GM23338 (cell line): ENCODE measurements at places on chromosomes 1 and 21.
A peak's percentile ranks its signal among the peaks of the same experiment; 100 is the strongest.

DNA sequence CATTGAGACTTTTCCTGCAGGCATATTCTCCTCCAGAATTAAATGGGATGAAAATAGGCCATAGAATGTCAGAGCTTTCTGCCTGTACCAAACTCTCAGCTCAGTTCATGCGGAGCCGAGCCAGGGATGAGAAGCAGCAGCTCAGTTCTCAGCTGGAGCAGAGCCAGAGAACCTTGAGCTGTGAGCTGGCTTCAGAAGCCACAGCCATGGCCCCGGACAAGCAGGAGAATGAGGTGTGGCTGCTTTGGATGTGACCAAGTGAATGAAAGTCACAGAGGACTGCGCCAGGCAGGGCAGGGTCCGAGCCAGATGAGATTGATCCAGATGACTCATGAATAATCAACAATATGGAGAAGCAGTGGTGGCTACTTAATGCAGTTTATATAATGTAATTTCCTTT is 633.8 kb downstream of the NCAM2 start:
- no peak for DNase-seq

DNA sequence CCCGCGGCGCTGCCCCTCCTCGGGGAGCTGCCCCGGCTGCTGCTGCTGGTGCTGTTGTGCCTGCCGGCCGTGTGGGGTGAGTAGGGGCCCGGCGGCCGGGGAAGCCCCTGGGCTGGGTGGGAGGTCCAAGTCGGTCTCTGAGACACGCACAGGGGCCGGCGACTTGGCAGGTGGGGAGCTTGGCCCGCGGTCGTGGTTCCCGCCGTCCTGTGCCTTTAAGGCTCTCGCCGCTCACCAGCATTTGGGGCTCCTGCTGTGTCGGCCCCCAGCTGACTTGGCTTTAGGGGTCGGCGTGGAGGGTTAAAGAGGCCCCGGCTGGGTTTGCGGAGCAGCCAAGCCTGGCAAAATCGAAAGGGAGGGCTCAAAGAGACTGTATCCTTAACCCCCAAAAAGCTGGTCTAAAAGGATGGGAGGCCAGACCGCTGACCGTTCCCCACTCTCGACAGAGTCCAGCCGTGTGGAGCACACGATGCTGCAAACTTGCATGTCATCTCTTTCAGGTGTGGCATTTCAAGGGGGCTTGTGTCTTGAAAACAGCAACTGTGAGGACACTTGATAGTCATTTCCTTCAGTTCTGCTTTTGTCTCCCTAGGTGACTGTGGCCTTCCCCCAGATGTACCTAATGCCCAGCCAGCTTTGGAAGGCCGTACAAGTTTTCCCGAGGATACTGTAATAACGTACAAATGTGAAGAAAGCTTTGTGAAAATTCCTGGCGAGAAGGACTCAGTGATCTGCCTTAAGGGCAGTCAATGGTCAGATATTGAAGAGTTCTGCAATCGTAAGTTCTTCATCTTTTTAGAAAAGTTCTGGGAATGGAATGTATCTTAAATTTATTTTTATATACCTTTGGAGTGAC is 540 bp downstream of the CD55 start:
- DNase-seq = peak; percentile 55

DNA sequence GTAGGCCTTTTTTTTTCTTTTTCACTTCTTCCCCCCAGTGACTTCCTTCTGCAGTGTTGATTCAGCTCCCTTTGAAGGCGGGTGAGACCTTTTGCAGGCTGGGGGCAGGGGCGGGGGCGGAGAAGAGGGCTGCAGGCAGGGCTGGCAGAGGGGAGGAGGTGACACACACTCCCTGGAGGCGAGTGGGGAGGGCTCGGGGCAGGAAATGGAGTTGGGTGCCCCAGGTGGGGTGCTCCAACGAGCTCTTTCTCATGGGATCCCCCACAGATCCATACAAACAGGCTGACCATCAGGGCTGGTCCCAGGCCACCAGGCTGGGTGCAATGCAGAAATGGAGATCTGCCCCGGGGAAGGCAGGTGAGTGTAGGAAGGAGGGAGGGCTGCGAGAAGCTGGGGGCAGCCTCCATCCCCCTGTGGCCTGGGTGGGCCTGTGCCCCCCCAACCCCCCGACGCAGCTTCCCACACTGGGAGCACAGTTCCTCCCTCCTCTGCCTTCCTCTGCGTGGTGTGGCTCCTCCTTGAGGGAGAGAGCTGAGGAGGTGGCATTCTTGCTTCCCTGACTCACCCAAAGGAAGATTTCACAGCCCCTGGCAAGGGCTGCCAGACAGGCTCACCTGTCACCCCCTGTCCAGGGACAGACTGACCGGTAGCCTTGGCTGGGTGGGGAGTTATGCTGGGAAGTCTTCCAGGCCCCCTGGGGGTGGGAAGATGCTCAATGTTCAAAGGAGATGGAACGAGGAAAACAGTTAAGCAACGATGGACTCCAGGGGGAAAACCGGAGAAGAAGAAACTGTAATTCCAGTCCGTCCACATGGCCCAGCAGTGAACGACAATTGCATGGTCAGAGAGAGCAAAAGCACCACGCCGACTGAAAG is 7.1 kb upstream of the ITGB2 start:
- no peak for DNase-seq

DNA sequence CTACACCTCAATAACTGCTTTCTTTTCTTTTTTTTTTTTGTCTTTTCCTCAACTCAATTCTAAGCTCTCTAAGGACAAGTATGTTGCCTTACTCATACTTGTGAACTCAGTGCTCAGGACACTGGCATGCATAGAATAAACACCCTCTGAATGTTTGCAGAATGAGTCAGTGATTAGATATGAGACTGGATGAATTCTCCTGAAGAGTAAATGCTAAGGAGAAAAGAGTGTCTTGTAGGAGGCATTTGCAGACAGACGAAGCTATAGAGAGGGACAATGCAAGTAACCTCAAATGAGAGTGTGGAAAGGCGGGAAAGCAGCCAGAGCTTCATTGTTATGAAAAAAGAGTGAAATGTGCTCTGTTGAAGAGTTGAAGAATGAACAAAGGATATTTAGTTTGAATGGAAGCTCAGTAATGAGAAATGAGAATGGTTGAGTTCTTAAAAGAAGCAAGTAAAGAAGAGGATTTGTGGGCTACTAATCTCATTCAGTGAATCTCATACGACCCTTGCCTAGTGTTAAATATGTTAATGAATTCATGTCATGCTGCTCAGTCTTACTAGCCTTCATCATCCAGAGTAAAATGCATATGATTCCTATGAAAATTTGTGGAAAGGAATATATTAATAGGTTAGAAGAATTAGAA is 166.1 kb upstream of the DPYD start:
- peak; percentile 54 for DNase-seq

- no peak for DNase-seq
Observed at GRCh38 chr1:57494530-57495079, 70.7 kb upstream of the DAB1 start.

DNA sequence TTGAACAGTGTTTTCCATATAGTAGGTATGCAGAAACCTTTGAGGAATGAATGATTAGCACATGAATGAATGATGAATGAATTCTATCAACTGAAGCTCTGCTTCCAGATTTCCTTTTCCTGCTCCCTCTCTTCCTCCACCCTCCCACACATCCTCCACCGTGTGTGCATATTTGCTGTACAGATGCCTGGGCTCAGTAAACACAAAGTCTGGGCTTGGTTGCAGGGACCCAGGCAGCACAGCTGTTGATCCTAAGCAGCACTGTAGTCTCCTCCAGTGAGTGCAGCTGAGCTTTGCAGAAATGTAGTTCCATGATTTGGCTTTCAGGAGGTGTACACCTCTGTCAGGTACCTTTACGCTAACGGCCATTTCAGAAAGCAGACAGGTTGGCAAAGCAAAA is 611.7 kb downstream of the NUF2 start:
- DNase-seq = no peak

DNA sequence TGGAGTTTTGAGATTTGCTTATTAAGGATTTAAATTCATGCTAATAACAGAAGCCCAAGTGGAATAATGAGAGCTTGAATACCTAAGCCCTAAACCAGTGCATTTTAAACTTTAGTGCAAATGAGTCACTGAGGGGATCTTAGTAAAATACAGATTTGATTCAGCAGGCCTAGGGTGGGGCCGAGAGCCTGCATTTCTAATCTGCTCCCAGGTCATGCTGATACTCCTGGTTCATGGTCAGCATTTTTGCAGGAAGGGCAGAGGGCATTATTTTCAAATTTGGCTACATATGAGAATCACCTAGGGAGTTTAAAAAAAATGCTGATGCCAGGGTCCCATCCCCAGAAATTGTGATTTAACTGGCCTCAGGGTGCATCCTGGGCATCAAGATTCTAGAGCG is 39.3 kb downstream of the DNTTIP2 start:
- no peak for DNase-seq

- DNase-seq = no peak
Observed at GRCh38 chr1:229993060-229993459, 74.0 kb upstream of the GALNT2 start.

DNA sequence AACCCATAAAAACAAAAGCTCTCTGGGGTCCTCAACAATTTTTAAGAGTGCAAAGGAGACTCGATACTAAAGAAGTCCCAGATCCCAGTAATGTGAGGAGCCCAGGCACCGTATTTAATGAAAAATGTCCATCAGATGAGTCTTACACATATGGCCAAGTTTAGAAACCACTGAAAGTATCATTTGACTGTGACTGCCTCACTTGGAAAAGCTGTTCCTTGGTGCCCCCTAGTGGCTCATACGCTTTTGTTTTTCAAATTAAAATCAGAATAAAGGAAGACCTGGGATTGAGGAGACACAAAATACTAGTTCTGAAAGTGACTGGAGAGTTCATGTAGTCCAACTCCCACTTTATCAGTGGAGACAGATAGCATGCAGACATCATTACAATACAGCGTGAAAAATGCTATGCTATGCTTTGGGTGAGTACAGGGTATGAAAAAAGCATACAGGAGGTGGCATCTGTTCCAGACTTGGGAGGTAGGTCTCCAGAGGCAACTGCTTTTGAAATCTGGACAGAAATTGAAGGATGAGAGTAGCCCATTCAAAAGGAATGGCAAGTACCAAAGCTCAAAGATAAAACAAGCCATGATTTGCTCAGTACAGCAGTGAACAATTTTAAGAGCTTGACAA is 33.8 kb downstream of the GDAP2 start:
- DNase-seq = peak; percentile 84

DNA sequence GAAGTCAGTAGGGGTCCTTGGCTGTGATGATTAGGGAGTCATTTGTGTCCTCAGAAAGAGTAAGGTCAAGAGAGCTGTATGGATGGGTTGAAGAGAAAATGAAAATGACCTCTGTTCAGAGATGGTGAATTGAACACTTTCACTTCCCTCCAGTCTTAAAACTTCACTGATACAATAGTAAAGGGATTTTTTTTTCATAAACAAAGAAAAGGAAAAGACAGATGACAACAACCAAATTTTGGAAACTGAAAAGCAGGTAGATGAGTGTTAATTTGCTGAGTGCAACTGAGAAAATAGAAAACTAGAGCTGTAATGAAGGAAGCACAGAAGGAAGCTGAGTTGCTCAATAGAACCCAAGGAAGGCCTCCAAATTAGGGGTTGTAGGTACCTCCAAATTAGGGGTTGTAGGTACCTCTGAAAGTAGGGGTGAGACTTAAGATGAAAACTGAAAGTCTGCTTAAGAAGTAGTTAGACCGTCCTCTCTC is 14.8 kb upstream of the S1PR1 start:
- DNase-seq = no peak

DNA sequence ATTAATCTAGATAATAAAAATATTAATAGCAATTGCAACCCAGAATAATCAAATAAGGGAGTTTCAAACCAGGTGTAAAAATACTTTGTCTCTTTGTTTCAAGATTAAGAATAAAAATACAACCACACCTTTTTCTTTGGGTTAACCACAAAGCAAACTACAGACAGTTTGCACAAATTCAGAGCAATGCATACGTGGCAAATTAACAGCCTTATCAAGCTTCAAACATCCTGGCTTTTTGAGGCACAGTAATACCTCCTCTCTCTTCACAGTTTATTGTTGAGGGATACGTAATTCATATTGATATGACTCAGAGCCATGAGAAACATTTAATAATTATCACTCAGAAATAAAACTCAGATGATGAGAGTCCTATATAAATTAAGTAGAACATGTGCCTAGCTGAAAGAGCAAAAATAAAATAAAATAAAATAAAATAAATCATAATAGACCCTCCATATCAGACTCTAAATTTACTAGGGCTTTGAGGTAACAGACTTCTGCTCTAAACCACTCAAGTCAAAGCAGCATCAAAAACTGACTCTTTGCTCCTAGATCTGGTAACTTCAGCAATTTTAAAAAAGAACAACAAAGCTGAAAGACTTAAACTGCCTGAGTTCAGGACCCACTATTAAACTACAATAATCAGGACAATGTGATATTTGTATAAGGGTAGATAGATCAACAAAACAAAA is 11.4 kb downstream of the EDEM3 start:
- no peak for DNase-seq

GRCh38 chr1:243575070-243575469 is 275.0 kb downstream of the AKT3 start:
- DNase-seq = no peak

GRCh38 chr1:119910618-119911017 is 14.3 kb upstream of the ADAM30 start:
- DNase-seq = peak; percentile 14

DNA sequence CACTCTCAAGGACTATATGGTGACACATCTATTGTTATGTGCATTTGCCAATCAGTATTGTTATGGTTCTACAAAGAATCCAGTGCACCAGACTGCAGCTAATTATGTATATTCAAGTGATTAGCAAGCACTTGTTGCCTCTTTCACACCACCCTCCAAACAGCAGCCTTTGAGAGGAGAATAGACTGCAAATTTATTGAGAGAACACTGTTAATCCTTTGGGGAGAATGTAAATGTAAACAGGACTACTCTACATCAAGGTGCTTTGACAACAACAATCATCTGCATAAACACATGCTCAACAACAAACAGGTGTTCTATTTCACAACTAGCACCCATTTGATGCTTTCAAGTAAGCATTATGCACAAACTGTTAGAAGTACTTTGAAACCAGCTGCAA is 117.4 kb downstream of the AKT3 start:
- DNase-seq = peak; percentile 45

- DNase-seq = no peak
Observed at GRCh38 chr1:6515771-6516170, 24.3 kb upstream of the PLEKHG5 start.

GRCh38 chr1:52825868-52826267 is 16.7 kb upstream of the ZYG11A start:
- DNase-seq = peak; percentile 54

- peak; percentile 48 for DNase-seq
Observed at GRCh38 chr1:245154429-245155271, at the start of gene KIF26B. Gene KIF26B (plus strand): TSS chr1:245154985. CDS start chr1:245155425, 440 bp downstream.

GRCh38 chr1:183778045-183778444 is 26.9 kb upstream of the RGL1 start:
- DNase-seq = no peak

DNA sequence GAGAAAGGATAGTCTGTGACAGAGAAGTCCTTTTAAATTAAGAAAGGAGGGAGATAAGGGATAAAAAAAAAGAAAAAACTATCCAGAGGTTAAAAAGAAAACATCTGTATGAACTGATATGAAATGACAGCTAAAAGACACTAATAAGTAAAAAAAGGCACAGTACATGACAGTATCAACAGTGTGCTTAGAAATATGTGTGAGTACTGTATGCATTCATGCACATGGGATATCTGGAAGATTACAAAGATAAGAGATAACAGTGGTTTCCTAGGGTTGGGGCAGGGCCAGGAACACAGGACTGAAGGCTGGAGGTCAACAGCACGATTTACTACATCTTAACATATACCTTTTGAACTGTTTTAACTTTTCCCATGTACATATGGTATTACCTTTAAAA is 13.3 kb downstream of the PTP4A2 start:
- no peak for DNase-seq

GRCh38 chr21:32572574-32573420 is 12.5 kb downstream of the TCP10L start:
- DNase-seq = no peak

- DNase-seq = peak; percentile 37
Observed at GRCh38 chr1:16886860-16887605, 8.7 kb upstream of the RNU1-2 start.
